Urinary bladder (tissue), 4 donors: ENCODE measurements at places on chromosomes 5 and 9.

- no peak for DNase-seq
Measured at GRCh38 chr9:99031994-99032393, 72.9 kb upstream of the TGFBR1 start.

DNA sequence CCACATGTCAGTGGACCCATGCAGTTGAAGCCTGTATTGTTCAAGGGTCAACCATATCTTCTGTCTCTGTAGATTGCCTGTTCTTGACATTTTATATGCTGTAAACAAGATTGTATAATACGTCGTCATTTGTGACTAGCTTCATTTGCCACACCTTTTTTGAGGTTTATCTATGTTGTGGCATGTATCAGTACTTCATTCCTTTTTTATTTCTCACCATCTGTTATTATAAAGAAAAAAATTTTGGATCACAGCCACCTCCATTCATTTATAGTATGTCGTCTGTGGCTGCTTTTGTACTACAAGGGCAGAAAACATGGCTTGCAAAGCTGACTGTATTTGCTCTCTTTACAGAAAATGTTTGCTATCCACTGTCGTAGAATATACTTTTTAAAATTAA is 72.4 kb downstream of the TEK start:
- no peak for DNase-seq

- DNase-seq = no peak
Measured at GRCh38 chr5:95070866-95071265, 214.0 kb downstream of the MCTP1 start.

DNA sequence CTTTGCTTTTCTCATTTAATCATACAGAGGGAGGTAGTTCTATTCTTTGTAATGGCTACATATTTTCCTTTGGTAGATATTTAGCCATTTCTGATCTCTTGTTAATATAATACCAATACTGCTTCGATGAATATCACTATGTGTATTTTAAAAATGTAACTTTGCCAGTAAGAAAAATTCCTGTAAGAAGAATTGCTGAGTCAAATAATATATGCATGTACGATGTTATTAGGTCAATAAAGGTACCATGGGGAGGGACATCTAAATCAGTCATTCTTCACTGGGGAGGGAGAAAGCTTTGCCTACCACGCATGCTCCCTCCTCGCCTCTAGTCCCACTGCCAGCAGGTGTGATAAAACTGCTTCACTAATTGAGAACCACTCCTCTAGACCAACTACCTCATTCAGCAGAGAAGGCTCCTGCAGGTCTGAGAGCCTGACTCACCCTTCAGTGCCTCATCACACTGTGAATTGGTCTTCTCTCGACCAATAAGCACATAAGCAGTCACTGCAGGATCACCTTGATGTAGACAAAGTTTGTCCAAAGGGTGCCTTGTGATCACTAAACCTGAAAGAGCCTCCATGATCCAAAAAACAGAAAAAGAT is 56.1 kb upstream of the TBCA start:
- DNase-seq = no peak

DNA sequence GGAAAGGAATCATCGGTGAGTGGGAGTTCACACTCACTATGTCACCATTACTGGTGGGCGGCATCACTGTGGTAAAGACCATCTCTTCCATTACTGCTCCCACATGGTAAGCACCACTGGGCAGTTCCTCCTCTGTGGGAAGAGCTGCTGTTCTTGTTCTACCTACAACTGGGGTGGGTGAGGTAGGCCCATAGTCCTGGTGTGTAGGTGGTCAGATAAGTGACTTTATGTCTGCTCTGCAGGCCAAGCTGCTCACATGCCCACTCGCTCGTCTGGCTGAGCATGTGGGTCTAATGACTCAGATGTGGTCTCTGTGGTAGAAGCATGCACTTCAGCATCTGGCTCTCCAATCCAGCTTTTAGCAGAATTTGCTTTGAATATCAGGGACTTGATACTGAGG is 82.9 kb downstream of the TMEM215 start:
- no peak for DNase-seq

DNA sequence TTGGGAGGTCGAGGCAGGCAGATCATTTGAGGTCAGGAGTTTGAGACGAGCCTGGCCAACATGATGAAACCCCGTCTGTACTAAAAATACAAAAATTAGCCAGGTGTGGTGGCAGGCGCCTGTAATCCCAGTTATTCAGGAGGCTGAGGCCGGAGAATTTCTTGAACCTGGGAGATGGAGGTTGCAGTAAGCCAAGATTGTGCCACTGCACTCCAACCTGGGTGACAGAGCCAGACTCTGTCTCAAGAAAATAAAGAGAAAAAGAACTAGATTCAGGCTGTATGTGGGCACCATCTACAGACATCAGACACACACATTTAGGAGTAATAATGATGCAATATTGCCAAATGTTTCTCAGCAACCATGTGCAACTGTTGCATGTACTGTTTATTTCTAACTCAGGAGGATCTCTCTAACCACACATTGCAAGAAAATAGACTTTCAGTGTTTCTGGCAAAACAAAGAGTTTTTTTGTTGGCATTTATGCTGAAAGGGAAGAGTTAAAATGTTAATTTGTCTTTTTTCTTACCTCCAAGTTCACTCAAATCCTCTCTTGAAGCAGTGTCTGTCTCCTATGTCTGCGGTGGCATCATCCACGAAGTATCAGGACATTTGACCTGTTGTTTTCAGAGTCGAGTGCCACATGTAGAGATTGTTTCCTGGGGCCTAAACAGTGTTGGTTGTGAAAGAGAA is 5.1 kb upstream of the ORM1 start:
- no peak for DNase-seq

- no peak for DNase-seq
Measured at GRCh38 chr5:178207917-178208280, 3.6 kb downstream of the HNRNPAB start.

- DNase-seq = no peak
Measured at GRCh38 chr9:79616013-79616412, 44.2 kb downstream of the TLE4 start.

DNA sequence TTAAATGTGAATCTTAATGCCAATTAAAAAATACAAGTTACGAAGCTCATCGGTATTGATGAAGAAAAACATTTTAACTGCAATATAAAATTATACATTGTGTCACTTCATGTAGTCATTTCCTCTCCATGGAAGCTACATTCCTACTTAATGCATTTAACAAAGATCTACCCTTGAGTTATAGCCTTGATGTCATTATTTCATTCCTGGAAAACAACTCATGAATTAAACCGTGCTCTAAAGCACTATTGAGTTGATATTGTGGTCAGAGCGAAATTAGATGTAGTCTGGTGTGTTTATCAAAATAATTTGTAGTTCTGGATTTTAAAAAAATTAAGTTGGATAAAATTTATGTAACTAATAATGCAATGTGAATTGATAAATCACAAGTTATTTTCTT is 11.1 kb downstream of the C5orf47 start:
- no peak for DNase-seq

DNA sequence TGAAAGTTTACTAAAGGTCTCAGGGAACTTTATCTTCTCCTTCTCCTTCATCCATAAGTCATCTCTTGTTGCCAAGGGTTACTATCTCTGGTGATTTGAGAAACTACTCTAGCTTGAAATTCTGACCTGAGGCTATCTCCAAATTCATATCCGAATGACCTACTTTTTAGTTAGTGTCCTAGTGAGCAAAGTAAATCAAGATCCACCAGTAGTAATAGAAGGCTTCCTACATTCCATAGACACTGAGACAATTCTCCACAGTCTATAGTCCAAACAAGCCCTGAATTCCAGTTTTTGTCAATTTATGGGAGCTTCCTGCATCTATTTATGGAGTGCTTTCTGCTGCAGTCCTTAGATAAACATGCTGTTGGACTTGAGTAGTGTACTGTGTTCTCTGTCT is 5.0 kb downstream of the IL7R start:
- no peak for DNase-seq

GRCh38 chr5:148205044-148205806 is 2.4 kb downstream of the SPINK6 start:
- no peak for DNase-seq

GRCh38 chr9:115524453-115525059 is 406.6 kb upstream of the TNC start:
- peak; percentile 72 for DNase-seq

DNA sequence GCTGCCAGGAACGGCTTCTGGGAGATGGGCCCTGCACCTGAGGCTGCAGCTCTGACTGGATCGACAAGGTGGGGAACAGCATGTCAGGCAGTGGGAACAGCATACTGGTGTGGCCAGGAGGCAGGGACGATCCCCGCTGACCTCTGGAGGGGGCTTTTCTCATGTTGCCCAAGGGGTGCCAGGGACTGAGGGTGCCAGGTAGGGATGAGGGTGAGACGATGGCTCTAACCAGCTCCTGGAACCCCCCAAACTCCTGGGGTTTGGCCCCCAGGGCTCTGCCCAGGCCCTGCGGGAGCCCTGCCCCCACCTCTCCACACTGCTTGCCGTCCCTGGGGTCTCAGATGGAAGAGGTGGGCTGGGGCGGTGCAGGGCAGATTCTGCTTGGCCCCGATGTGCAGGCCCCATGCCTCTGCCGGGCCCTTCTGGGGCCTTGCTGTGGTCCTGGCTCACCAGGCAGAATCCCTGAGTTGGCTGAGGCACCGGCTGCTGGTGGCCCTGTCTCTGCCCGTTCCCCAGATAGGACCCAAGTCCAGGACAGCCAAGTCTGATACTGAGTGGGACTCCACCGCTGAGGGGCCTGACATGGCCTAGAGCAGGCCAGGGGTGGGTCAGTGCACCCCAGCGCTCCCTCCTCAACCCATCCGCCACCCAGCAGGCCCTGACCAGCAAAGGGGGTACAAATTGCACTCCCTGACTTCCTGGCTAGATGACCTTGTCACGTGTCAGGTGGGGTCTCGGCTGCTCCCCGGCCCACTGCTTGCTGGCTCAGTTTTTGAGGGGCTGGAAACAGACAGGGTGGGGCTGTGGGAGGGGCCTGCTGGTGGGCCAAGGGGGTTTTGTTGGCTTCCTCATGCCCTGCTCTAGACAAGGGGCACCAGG is 28.4 kb upstream of the RNF130 start:
- DNase-seq = no peak

DNA sequence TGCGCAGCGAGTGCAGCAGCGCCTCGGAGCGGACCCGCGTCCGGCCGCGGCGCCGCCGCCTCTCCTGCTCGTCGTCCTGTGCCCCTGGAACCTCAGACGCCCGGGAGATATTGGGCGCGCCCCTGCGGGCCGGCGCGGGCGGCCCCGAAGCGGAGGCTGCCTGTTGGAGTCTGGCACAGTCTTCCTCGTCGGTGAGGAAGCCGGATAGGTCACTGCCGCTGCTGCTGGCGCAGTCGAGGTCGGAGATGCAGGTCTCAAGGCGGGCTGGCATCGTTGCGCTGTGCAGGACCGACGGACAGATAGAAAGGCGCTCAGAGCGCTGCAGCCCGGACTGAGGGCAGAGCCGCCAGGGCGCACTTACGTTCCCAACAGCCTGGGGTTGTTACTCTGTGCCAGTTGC is 344 bp downstream of the NEUROG1 start:
- no peak for DNase-seq

- DNase-seq = no peak
Measured at GRCh38 chr5:69032009-69032408, 61.8 kb upstream of the SLC30A5 start.

- DNase-seq = no peak
Measured at GRCh38 chr9:32431940-32432555, 47.6 kb downstream of the ACO1 start.

- DNase-seq = no peak
Measured at GRCh38 chr9:26537211-26537610, 355.4 kb downstream of the CAAP1 start.

DNA sequence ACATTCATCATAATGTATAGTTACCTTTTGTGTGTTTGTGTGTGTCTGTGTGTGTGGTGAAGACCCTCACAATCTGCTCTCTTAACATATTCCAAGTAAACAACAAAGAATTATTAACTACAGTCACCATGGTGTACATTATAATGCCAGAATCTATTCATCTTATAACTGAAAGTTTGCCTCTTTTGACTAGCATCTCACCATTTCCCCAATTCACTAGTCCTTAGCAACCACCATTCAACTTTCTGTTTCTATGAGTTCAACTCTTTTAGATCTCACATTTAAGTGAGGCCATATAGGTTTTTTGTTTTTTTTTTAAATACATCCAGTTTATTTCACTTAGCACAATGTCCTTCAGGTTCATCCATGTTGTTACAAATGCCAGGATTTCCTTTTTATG is 83.6 kb downstream of the SMC2 start:
- no peak for DNase-seq

- DNase-seq = peak; percentile 71
Measured at GRCh38 chr9:107484117-107484723, 5.3 kb downstream of the KLF4 start.

DNA sequence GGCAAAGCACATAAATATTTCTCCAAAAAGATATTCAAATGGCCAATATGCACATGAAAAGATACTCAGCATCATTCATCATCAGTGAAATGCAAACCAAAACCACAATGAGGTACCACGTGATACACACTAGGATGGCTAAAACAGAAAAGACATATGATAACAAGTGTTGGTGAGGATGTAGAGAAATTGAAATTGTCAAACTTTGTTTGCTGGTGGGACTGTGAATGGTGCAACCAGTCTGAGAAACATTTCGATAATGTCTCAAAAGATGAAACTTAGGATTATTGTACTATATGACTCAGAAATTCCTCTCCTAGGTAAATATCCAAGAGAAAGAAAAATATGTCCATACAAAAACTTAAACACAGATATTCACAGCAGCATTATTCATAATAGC is 8.6 kb upstream of the LHFPL2 start:
- no peak for DNase-seq

DNA sequence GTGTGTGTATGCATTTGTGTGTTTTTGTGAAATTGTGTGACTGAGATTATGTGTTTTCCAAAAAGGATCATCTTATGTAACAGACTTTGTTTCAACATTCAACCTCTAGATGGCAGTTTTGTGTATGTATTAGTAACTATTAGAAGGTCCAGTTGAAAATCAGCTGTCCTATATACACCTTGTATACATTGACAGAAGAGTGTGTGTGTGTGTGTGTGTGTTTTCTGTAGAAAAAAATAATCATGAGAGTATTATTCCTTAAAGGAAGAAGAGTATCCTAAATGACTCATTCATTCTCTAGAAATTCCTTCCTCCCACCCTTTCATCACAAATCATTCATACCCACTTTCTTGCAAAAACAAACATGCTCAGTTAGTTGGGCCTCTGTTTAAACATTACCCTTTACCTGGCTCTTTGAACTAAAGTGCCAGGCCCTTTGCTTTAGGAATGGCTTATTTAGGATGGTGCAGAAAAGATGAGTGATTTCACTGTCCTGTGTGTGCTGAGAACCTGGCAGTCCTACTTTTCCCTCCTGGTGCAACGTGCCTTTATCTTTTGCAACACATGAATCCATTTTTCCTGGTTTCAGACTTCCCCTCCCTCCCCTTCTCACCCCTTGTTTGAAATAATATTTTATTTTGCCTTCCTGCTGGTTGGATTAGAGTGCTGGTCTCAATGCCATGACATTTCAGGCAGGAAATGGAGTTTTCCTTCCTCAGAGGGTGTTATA is 152.2 kb downstream of the ARHGAP26 start:
- no peak for DNase-seq

- no peak for DNase-seq
Measured at GRCh38 chr9:116689486-116690032, 2.5 kb downstream of the TRIM32 start.

GRCh38 chr5:143019614-143020515 is 249.7 kb downstream of the ARHGAP26 start:
- DNase-seq = no peak
